Chondrocyte (in vitro differentiated cells): ENCODE measurements at places on chromosomes 12 and 14. TPM values are rescaled to one million over a fixed set of nuclear protein-coding genes. Genes with fewer than 3 reads are reported as not detected.

PA2G4 gene
- 59.8 to 87.1 TPM (median 65.1 TPM) in 3 replicates for total RNA-seq

ACSS3 gene
- 1.9 to 5.6 TPM (median 2.2 TPM) in 3 replicates for total RNA-seq

HPD gene
- total RNA-seq = not detected in 3 replicates

LRIG3 gene
- total RNA-seq = 80.4 to 207 TPM (median 85.8 TPM) in 3 replicates

ANKS1B gene
- total RNA-seq = 1.8 to 2.3 TPM (median 1.9 TPM) in 3 replicates

CD4 gene
- 0.70 to 1.2 TPM (median 0.72 TPM) in 3 replicates for total RNA-seq

LGMN gene
- total RNA-seq = 72.2 to 134 TPM (median 130 TPM) in 3 replicates

DNA sequence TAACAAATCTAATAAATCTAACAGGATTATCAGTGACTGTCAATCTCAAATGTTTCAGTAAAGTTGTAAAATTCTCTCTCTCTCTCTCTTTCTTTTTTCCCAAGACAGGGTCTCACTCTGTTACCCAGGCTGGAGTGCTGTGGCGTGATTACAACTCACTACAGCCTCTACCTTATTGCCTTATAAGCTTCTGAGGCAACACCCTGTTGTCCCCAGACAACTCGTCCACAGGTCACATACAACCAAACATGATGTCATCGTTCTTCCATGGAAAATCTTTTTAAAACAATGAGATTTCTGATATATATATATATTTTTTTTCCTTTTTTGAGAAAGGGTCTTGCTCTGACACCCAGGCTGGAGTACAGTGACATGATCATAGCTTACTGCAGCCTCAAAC lies 151.4 kb upstream of the RGS6 start:
- H3K4me1 ChIP-seq = peaks cover 12% of the 10 kb centered on the region
- H3K27me3 ChIP-seq = peaks cover 1% of the 10 kb centered on the region
- no peak overlapping the region for H3K4me3 ChIP-seq

GRCh38 chr12:2406903-2407302 lies 354.1 kb downstream of the CACNA1C start:
- no peak for DNase-seq
- H3K27ac ChIP-seq = no peak overlapping the region
- no peaks in the 10 kb centered on the region for H3K4me1 ChIP-seq
- H3K27me3 ChIP-seq = no peaks in the 10 kb centered on the region

DNA sequence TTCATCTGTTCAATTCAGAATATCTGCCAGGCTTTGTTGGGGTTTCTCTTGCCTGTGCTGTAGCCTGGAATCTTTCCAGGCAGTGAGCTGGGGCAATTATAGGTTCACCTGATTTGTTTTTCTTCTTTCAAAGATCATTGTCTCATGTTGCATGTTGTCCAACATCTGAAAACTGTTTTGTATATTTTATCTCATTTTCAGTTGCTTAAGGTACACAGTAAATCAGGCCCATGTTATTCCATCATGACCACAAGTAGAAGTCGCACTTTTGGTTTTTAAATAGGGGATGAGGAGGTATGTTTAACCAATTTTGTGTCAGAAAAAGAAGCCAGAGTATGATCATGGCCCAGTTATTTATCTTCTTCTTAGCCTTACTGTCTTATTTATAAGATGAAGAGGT lies 24.9 kb upstream of the FUT8 start:
- no peak overlapping the region for H3K4me3 ChIP-seq
- no peaks in the 10 kb centered on the region for H3K36me3 ChIP-seq
- no peaks in the 10 kb centered on the region for H3K4me1 ChIP-seq
- no peak for DNase-seq

- no peak overlapping the region for H3K27ac ChIP-seq
- H3K36me3 ChIP-seq = no peaks in the 10 kb centered on the region
- peaks cover 4% of the 10 kb centered on the region for H3K4me1 ChIP-seq
Measured at GRCh38 chr12:127130506-127131124, 1136.4 kb upstream of the TMEM132C start.

DNA sequence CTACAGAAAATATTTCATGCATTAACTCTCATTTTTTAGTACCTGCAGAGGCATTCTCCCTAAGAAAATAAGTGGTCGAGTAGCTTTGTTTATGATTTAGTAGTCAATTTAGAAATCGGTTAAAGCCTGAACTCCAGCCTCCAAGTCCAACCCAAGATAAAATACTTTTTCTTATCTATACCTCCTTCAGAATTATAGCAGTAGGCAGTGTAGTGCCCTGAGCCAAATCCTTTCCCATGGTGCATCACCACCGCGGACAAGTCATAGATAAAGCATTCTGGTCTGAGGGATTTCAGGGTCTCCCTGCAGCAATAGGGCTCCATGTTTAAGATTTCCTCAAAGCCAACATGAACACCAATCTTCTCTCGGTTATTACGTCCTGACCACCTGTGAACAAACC lies 30.5 kb downstream of the USP44 start:
- no peak overlapping the region for H3K4me3 ChIP-seq
- DNase-seq = no peak
- no peak overlapping the region for H3K27ac ChIP-seq
- H3K27me3 ChIP-seq = no peaks in the 10 kb centered on the region
- no peaks in the 10 kb centered on the region for H3K36me3 ChIP-seq

- H3K4me3 ChIP-seq = no peak overlapping the region
- no peak for DNase-seq
- no peaks in the 10 kb centered on the region for H3K36me3 ChIP-seq
- no peaks in the 10 kb centered on the region for H3K4me1 ChIP-seq
- no peak overlapping the region for H3K27ac ChIP-seq
Measured at GRCh38 chr12:30450226-30450625, 245.4 kb downstream of the IPO8 start.

GRCh38 chr12:99334285-99335056 lies 313.1 kb upstream of the GARIN6 start:
- no peaks in the 10 kb centered on the region for H3K36me3 ChIP-seq
- H3K27ac ChIP-seq = no peak overlapping the region
- no peak overlapping the region for H3K4me3 ChIP-seq
- H3K4me1 ChIP-seq = no peaks in the 10 kb centered on the region
- H3K27me3 ChIP-seq = peaks cover 2% of the 10 kb centered on the region
- DNase-seq = no peak

DNA sequence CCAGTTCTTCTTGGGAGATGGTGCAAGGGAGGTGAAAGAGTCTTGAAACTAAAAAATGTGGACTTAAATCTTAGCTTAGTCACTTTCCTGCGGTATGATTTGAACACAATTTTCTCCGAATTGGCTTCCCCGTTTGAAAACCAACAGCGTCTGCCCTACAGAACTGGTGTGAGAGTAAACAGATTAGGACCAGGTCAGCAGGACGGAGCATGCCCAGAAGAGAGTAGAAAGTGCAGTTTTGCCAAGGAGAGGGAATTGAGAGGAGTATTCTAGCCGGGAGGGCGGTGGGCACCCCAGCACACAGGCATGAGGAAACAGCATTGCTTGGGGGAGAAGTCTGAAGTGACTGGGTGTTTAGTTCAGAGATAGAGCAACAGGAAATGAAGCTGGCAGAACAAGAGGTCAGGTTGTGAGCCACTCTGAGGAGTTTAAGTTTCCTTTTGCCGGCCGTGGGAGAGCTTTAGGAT lies 927.1 kb downstream of the VRK1 start:
- H3K4me3 ChIP-seq = no peak overlapping the region
- H3K4me1 ChIP-seq = no peaks in the 10 kb centered on the region
- no peak for DNase-seq
- no peaks in the 10 kb centered on the region for H3K27me3 ChIP-seq

GRCh38 chr14:103384450-103385151 lies 614 bp upstream of the MARK3 start:
- H3K4me1 ChIP-seq = peaks cover 37% of the 10 kb centered on the region
- peak overlapping the region; percentile 94 for H3K27ac ChIP-seq
- H3K27me3 ChIP-seq = no peaks in the 10 kb centered on the region

DNA sequence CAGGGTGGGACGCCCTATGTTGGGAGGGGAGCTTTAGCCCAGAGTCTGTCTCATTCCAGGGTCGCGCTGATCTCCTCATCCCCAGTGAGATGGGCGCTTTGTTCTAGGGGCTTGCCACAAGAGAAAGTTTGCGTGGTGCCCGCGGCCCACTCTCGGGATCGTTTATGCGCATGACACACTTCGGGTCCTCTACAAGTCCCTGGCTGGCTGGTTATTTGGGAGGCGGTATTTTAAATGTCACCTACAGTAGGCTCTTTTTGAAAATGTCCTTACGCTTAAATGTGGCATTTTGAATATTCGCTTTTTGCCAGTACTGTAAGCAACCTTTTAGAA lies 541 bp downstream of the GOLT1B start:
- no peaks in the 10 kb centered on the region for H3K27me3 ChIP-seq
- peaks cover 46% of the 10 kb centered on the region for H3K4me1 ChIP-seq
- peaks cover 12% of the 10 kb centered on the region for H3K36me3 ChIP-seq
- H3K27ac ChIP-seq = no peak overlapping the region
- H3K4me3 ChIP-seq = no peak overlapping the region

DNA sequence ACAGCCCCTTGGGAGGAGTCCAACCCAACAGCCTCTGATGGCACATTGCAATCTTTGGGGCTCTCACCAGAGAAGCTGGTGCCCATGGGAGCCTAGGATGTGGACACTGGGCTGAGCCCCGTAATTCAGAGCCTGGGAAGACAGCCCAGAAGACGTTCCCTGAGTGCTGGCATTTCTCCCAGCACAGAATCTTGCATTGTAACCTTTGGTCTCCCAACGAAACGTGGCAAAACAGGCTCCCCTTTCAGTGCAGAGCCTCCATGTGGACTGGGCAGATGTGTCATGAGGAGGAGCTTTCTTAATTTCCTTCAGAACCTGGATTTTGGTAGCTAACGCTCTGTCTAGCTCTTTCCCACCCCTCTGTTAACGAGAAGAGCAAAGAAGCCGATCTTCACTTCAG lies 26.3 kb downstream of the BATF start:
- no peak for DNase-seq
- no peaks in the 10 kb centered on the region for H3K4me1 ChIP-seq
- H3K4me3 ChIP-seq = no peak overlapping the region
- H3K36me3 ChIP-seq = no peaks in the 10 kb centered on the region
- H3K27me3 ChIP-seq = peaks cover 26% of the 10 kb centered on the region
- H3K27ac ChIP-seq = no peak overlapping the region

- DNase-seq = no peak
- no peaks in the 10 kb centered on the region for H3K27me3 ChIP-seq
- no peaks in the 10 kb centered on the region for H3K36me3 ChIP-seq
- H3K4me3 ChIP-seq = no peak overlapping the region
- H3K27ac ChIP-seq = no peak overlapping the region
Measured at GRCh38 chr12:68480526-68480925, 130.2 kb upstream of the RAP1B start.

GRCh38 chr12:113366827-113367226 lies 8.4 kb downstream of the PLBD2 start:
- DNase-seq = no peak
- H3K36me3 ChIP-seq = peaks cover 4% of the 10 kb centered on the region
- no peaks in the 10 kb centered on the region for H3K27me3 ChIP-seq
- peak overlapping the region; percentile 79 for H3K27ac ChIP-seq
- peaks cover 5% of the 10 kb centered on the region for H3K4me1 ChIP-seq

DNA sequence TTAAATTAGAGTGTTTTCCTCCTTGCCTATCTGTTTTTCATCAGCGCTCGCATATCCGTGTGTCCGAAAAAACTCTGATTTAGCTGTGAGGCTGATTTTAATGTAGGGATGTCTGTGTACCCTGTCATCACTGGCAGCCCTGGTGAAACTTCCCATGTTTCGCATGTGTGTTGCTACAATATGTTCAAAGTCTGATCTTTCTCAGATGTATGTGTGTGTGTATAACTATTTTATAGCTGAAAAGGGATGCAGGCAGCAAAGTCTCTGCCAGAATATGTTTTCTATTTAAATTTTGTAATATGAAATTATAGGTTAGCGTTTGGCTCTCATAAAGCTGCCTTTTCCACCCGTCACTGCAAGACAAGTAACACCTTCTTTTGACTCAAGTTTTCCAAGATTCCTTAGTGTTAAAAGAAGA lies 154.8 kb downstream of the TMTC2 start:
- H3K4me1 ChIP-seq = no peaks in the 10 kb centered on the region
- H3K27ac ChIP-seq = no peak overlapping the region
- no peaks in the 10 kb centered on the region for H3K27me3 ChIP-seq
- no peak for DNase-seq
- H3K36me3 ChIP-seq = no peaks in the 10 kb centered on the region

- peaks cover 43% of the 10 kb centered on the region for H3K4me1 ChIP-seq
- no peak overlapping the region for H3K4me3 ChIP-seq
- H3K27ac ChIP-seq = no peak overlapping the region
- no peaks in the 10 kb centered on the region for H3K27me3 ChIP-seq
- peak; percentile 44 for DNase-seq
- H3K36me3 ChIP-seq = no peaks in the 10 kb centered on the region
Measured at GRCh38 chr12:608413-608812, 54.8 kb downstream of the NINJ2 start.

DNA sequence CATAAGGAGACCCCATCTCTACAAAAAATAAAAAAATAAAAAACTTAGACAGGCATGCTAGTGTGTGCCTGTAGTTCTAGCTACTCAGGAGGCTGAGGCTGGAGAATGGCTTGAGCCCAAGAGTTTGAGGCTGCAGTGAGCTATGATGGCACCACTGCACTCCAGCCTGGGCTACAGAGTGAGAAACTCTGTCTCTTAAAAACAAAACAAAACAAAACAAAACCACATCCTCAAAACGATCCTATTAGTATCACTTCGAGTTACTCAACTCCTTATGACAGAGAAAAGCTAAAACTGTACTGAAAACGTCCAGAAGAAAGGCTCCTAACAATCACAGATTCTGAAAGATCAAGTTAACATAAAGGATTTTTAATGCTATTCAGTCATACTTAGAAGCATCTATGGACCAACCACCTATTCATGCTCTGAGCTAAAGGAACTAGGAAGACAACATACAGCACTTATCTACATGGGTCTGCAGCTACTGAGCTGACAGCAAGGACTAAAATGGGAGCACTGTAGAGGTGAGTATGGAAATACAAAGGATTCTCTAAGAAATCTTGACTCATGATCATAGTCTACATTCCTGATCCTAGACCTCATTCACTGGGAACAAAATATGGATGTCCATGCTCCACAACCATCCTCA lies 75.3 kb upstream of the DUSP6 start:
- no peaks in the 10 kb centered on the region for H3K27me3 ChIP-seq
- no peak overlapping the region for H3K4me3 ChIP-seq
- H3K27ac ChIP-seq = no peak overlapping the region
- DNase-seq = no peak
- no peaks in the 10 kb centered on the region for H3K4me1 ChIP-seq
- no peaks in the 10 kb centered on the region for H3K36me3 ChIP-seq

DNA sequence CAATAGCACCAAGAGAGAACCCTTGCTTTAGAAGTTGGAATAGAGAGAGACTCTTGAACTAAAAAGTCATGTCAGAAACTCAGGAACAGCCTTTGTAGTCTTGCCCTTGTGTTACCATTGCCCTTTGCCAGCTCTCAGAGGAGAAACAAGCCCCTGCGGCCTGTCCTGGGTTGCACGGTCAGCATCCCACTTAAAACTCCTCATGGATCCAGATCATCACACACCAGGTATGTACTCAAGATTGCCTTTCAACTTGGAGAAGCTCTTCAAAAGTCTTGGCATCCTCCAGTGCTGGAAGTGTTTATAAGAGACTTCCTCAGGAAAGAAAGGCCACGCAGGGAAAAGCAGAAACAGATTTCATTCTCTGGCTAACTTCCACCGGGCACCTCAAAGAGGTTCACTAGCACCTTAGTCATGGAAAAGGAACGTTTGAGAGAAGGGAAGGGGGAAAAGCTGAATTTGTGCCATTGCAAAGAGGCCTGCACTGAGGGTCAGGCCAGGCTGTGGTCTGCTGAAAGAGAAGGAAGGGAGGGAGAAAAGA lies 594.2 kb downstream of the MED13L start:
- no peak for DNase-seq
- no peaks in the 10 kb centered on the region for H3K4me1 ChIP-seq
- no peaks in the 10 kb centered on the region for H3K36me3 ChIP-seq
- H3K27me3 ChIP-seq = peaks cover 9% of the 10 kb centered on the region
- no peak overlapping the region for H3K4me3 ChIP-seq
- H3K27ac ChIP-seq = no peak overlapping the region
